NCI-H1092 (cell line): ENCODE measurements at places on chromosomes 16 and 17.

GRCh38 chr17:79892457-79893241, 53.4 kb upstream of the CBX4 start:
- DNase-seq = no peak

DNA sequence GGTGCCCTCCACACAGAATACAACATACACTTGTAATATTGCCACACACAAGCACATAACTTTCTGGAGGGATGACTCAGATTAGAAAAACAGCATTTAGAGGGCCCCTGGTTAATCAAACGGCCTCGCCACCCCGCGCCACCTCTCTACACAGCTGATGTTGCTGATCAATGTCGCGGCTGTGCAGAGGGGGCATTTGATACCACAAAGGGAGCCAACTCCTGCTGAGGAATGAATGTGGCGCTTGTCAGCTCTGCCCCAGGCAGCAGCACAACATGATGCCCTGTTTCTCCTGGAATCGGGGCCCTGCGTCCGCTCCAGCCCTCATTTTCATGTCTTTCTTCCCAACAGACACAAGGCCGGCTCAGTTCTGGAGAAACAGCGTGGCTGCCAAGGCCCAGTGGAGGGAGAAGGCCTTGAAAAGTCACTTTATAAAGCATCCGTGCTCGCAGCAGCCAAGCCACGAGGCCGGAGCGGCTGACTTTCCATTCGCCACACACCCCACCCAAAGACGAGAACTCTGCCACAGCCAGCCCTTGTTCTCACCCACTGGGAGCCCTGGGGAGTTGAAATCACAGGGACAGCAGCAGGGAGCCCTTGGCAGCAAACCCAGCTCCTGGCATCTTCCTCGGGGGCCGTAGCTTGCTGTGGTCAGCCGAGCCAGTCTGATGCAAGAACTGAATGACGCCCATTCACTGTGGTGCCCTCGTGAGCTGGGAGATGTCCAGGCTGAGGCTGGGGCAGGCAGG, 65.6 kb downstream of the XYLT1 start:
- DNase-seq = peak; percentile 7

DNA sequence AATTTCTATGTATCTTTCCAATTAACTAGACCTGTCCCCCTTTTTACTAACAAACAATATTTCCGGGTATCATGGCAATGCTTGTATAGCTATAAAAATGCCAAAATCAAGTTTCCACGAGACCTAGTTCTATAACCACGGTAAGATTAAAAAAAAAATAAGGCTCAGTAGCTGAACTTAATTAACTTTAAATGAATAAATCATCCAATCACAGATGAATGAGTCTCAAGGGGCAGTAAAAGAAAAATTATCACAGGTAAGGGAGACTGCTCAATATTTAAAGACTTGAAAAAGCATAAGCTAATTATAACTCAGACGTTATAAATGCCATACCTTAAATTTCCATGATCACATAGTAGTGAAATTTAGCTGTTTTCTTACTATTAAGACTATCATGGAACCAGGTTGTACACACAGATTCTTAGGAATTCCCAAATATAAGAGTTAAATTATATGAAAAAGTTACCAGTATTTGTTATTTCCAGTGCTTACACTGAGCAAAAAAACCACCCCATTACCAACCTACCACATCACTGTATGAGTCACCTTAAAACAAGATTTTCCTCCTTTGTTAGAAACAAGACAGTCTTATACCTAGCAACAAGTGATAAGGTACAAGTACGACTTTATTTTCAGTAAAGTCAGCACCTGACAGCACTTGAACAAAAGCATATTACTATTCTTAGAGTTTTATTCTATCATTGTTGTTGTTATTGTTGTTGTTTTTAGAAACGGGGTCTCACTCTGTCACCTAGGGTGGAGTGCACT, 20.6 kb downstream of the SSH2 start:
- no peak for DNase-seq

- DNase-seq = peak; percentile 45
These were observed 17.1 kb upstream of the CCR7 start for GRCh38 chr17:40582328-40582901.

DNA sequence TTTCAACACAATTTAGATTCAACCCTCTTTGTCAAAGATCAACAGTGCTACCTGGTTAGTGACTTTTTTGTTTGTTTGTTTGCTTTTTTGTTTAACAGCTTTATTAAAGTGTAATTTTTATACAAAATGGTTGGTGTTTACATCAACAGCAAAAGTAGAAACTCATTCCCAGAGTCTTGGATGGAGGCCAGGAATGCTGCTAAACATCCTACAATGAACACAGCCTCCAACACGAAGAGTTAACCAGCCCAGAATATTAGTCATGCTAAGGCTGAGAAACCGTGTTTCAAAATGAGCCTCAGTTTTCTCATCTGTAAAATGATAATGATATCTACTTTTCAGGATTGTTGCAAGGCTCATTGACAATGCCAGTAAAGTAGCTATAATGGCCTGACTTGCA, 211.0 kb upstream of the MAF start:
- DNase-seq = no peak

DNA sequence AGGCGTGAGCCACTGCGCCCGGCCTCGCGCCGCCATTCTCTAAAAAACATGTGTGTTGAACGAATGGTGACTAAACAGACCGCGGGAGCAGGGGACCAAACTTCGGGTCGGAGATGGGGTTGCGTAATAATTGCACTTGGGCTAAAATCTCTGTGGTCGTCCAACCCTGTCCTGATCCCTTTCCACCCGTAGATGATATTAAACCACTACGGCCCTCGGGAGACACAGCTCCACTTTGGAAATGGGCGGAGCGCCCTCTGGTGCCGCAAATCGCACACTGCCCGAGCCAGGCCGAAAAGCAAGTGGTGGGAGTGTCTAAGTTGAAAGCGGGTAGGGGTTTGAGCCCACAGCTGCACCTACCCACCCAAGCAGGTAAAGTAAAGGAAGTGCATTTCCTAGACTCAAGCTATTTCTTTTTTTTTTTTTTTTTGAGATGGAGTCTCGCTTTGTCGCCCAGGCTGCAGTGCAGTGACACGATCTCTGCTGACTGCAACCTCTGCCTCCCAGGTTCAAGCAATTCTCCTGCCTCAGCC, 17.0 kb downstream of the CAVIN1 start:
- DNase-seq = peak; percentile 35

- no peak for DNase-seq
These were observed 22.9 kb downstream of the ADORA2B start for GRCh38 chr17:15967706-15968399.
